Stimulated activated CD8-positive, alpha-beta memory T cell treated with anti-CD3 and anti-CD28 coated beads, Interleukin-12 subunit alpha, Interleukin-12 subunit beta, amount 100 ng/mL, for 1 hour (primary cell): ENCODE measurements at places on chromosomes 5 and 9.

DNA sequence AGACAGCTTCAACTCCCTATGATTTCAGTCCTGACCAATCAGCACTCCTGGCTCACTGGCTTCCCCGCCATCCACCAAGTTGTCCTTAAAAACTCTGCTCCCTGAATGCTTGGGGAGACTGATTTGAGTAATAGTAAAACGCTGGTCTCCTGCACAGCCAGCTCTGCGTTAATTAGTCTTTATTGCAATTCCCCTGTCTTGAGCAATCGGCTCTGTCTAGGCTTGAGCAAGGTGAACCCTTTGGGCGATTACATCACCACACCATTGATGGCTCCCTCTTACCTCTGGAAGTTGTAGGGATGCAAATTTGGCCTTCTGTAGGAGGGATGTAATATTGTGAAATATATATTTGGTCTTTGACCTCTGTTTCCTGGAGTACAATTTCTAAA is 2.9 kb upstream of the SLC23A1 start:
- DNase-seq: no peak

DNA sequence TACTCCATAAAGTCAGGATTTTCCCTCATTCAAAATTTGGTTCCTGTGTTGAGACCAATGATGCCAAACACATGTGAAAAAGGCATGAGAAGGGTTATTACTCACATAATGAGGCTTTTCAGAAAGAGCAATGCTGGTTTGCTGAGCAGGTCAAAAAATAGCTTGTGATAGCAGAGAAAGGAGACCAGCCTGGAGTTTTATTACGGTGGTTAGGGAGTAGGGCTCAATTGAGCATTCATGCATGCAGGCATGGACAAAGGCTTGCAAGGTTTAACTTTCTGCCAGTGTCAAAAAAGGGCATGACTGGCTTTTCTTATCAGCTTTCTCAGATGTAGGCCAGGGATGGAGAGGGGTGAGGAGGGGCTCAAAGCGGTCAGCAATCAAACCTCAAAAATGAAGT is 628.3 kb downstream of the DNAH5 start:
- DNase-seq: no peak

- DNase-seq: no peak
Observed at GRCh38 chr5:95449460-95449859, 58.3 kb downstream of the FAM81B start.

DNA sequence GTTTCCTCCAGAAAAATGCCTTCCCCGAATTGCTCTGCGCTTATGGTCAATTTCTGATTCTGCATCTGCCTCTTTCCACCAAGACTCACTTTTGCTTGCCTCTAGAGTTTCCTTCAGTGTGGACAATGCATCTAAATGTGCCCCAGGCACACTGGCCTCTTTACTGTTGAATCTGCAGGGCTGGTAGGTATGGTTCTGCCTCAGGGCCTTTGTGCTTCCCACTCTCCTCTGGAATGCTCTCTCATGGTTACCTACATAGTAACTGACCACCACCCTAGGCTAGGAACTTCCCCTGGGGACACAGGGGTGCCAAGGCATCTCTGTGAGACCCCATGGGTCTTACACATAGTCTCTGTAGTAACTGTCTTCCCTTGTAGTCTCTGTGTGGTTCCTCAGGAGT is 1258.6 kb downstream of the CDH12 start:
- no peak for DNase-seq

DNA sequence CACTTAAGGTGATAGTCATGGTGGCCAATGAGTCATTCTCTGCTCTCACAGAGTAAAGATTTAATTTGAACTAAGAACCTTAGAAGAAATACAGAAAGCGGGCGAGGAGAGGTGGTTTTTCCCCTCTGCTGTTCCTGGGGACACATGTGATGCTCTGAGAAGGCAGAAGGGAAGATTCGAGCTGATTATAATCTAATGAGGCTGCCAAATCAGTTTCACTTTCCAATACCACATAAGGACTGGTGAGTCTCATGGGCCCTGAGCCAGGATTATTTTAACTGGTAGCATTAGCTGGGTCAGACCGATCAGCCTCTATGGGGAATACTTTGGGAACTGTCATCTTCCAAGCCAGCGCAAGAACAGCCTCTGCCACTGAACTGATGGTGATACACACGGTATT is 116.5 kb downstream of the SLC1A3 start:
- no peak for DNase-seq
